ENCODE measurements at places on chromosomes 4 and X. TPM values are rescaled to one million over a fixed set of nuclear protein-coding genes. Genes with fewer than 3 reads are reported as not detected.

Gene ATP1B4
- not detected for total RNA-seq

Gene XAGE2
- total RNA-seq = not detected

Gene PRDM5
- 4.9 TPM for total RNA-seq

Gene PI4K2B
- 8.1 TPM for total RNA-seq

Gene GPRIN3
- 5.7 TPM for total RNA-seq

Data from A549 treated with RU486 at 1 μM for 4 hours (cell line).